ENCODE measurements at places on chromosomes 3 and 15. TPM values are rescaled to one million over a fixed set of nuclear protein-coding genes. Genes with fewer than 3 reads are reported as not detected.
A peak's percentile ranks its signal among the peaks of the same experiment; 100 is the strongest.

Gene ZKSCAN7
- total RNA-seq = 2.1 TPM

Gene AVEN
- 18.9 TPM for total RNA-seq

Gene RUBCN
- total RNA-seq = 32.7 TPM

Gene GOLGA8T
- 0.44 TPM for total RNA-seq

Gene PAQR9
- total RNA-seq = 5.7 TPM

Gene NIT2
- 15.4 TPM for total RNA-seq

- no peak for DNase-seq
Observed at GRCh38 chr3:128009952-128010846, 42.0 kb upstream of the SEC61A1 start.

DNA sequence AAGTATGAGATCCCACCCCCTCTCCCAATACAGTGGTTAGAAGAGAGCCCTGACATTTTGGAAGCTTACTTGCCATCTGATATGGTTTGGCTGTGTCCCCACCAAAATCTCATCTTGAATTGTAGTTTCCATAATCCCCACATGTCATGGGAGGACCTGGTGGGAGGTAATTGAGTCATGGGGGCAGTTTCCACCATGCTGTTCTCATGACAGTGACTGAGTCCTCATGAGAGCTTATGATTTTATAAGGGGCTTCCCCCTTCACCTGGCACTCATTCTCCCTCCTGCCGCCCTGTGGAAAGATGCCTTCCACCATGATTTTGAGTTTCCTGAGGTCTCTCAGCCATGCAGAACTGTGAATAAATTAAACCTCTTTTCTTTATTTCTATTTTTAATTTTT, 28.8 kb upstream of the HES1 start:
- no peak for DNase-seq

- DNase-seq = peak; percentile 21
Observed at GRCh38 chr3:134640378-134640777, 10.4 kb downstream of the KY start.

DNA sequence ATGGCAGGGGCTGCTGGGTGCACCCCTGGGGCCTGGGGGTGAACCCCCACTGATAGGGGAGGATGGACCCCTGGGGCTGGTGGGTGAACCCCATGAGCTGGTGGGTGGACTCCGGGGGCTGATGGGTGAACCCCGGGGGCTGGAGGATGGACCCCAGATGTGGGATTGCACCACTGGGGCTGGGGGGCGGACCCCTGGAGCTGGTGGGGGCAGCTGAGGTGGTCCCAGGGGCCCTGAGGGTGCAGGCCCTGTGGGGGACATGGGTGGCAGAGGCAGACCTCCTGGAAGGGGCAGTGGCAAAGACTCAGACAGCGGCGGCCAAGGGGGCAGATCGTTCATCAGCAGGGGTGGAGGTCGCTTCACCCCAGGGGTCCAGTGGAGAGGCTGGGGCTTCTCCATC, 17.4 kb upstream of the TXNRD3 start:
- no peak for DNase-seq

GRCh38 chr3:148100476-148100875, 597.2 kb upstream of the AGTR1 start:
- DNase-seq = no peak

DNA sequence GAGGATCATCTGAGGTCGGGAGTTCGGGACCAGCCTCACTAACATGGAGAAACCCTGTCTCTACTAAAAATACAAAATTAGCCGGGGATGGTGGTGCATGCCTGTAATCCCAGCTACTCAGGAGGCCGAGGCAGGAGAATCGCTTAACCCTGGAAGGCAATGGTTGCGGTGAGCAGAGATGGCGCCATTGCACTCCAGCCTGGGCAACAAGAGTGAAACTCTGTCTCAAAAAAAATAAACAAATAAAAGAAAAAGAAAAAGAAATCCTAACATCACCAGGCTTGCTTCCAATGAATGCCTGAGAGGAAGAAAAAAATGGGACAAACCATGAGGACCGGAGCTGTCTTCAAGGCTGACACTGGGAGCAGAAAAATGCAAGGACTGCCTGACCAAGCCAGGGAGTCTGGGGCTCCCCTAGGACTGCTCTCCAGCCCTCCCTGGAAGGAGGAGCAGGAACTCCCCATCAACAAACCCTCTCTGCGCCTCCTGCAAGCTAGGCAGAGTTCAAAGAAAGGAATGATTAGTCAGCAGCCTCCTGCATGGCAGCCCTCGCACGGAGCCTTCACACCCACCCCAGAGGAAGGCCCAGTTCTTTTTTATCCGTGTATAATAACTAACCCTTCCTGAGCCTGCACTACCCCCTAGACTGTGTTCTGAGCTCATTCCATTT, 55.4 kb downstream of the NUP210 start:
- no peak for DNase-seq

GRCh38 chr3:14548321-14548729, 8.2 kb upstream of the GRIP2 start:
- DNase-seq = peak; percentile 71

- DNase-seq = peak; percentile 62
Observed at GRCh38 chr3:52253314-52254304, 8.1 kb downstream of the PPM1M start.

- DNase-seq = no peak
Observed at GRCh38 chr15:91589360-91589759, 264.1 kb upstream of the SLCO3A1 start.

- DNase-seq = no peak
Observed at GRCh38 chr15:65286069-65286703, 497 bp downstream of the PARP16 start.

- DNase-seq = no peak
Observed at GRCh38 chr15:39455471-39455991, 125.3 kb upstream of the THBS1 start.
